ENCODE measurements at places on chromosomes 3 and 15.

- DNase-seq, result no peak
Observed at GRCh38 chr15:69469467-69470201, 17.0 kb downstream of the RPLP1 start.

- peak; percentile 77 for DNase-seq
Observed at GRCh38 chr3:33636125-33636850, 81.8 kb downstream of the CLASP2 start.

- DNase-seq, result no peak
Observed at GRCh38 chr3:143358155-143358792, 238.7 kb downstream of the CHST2 start.

GRCh38 chr3:142263112-142263511 is 37.7 kb upstream of the GK5 start:
- DNase-seq, result no peak
